Stimulated activated CD8-positive, alpha-beta memory T cell treated with anti-CD3 and anti-CD28 coated beads, Interleukin-2, amount 100 ng/mL, for 48 hours (primary cell): ENCODE measurements at places on chromosomes 16 and 17.

DNA sequence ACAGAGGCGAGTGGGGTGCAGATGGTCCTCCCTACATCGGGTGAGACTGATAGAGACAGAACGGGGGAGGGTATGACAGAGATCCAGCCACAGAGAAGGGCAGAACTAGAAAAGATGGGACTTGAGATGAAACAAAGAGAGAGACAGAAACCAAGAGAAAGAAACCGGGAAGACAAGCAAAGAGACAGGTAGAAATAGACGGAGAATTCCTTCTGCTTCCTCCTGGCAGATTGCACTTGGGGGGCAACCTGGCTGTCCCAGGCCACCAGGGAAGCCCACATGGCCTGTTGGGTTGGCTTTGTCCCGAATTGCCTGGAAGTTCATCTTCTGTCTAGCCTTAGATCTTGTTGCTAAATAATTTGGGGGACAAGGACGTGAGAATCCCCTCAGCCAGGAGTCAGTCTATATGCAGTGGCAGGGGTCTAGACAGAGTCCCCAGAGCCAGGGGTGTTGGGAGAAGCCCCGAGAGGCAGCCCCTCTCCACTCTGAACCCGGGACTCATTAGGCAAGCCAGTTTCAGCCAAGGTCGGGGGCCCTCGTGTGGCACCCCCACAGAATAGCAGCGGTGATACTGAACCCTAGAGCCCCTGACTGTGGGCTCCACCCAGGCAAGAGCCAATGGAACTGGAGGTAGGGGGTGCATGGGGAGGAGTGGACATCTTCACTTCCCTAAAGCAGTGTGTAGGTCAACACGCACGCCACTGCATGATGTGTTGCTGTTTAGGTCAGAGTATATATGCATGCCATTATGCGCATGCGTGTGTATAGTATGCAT, 627 bp upstream of the TSPOAP1 start:
- peak; percentile 81 for DNase-seq

- DNase-seq, result no peak
Measured at GRCh38 chr17:62923258-62924150, 42.5 kb upstream of the TANC2 start.

GRCh38 chr16:81279392-81279791, 35.4 kb upstream of the GAN start:
- DNase-seq, result no peak

- no peak for DNase-seq
Measured at GRCh38 chr17:68317458-68317857, 26.2 kb downstream of the ARSG start.

- no peak for DNase-seq
Measured at GRCh38 chr16:72794319-72794718, 253.6 kb downstream of the ZFHX3 start.

- DNase-seq, result no peak
Measured at GRCh38 chr17:68458260-68459036, 1.2 kb upstream of the WIPI1 start.
